ENCODE measurements at places on chromosomes 6 and 20. TPM values are rescaled to one million over a fixed set of nuclear protein-coding genes. Genes with fewer than 3 reads are reported as not detected.
A peak's percentile ranks its signal among the peaks of the same experiment; 100 is the strongest.

Gene SLC32A1
- not detected for total RNA-seq

- H3K27ac ChIP-seq: no peak overlapping the region
- peaks cover 17% of the 10 kb centered on the region for H3K4me1 ChIP-seq
- no peaks in the 10 kb centered on the region for H3K36me3 ChIP-seq
- no peaks in the 10 kb centered on the region for H3K27me3 ChIP-seq
- H3K4me3 ChIP-seq: no peak overlapping the region
These were observed 14.5 kb upstream of the CYP24A1 start for GRCh38 chr20:54188132-54188849.

DNA sequence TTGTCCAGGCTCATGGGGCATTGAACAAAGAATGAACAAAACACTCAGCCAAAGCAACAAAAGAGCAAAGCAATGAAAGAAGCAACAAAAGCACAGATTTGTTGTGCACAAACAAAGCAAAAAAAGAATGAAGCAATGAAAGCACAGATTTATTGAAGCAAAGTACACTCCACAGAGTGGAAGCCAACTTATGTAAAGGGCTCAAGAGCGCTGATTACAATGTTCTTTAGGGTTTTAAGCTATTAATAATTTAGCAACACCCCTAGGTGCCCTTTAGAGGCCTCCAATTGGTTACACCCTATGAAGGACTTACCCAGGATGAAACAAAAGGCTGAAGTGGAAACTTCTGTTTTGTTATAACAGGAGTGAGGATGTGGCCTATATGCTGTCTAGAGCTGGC, 179.2 kb upstream of the PROKR2 start:
- H3K27ac ChIP-seq: no peak overlapping the region
- H3K4me1 ChIP-seq: no peaks in the 10 kb centered on the region
- 0 out of 2 replicates have a peak, but pooled peaks cover 2% of the 10 kb centered on the region for H3K27me3 ChIP-seq
- no peak overlapping the region for H3K4me3 ChIP-seq
- H3K36me3 ChIP-seq: no peaks in the 10 kb centered on the region
- no peak for DNase-seq

DNA sequence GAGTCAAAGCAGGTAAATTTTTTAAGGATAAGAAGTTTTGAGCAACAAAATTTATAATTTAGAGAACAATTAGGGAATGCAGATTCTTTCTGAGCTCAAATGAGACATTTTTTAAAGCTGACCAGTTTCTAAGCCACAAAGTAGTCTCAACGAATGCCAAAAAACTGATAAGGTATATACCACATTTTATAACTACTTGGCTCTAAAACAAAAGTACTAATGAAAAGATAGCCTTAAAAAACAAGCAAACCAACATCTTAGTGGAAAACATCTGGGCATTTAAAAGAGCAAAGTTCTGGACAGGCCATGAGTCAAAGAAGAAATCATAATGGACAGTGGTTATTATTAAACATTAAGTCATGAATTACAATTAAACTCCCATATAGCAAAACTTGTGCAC, 23.2 kb upstream of the RNF146 start:
- no peak for DNase-seq
- no peak overlapping the region for H3K4me3 ChIP-seq
- no peaks in the 10 kb centered on the region for H3K4me1 ChIP-seq
- H3K36me3 ChIP-seq: no peaks in the 10 kb centered on the region

Gene TSPYL4
- 5.4 TPM for total RNA-seq

Gene KCNQ5
- total RNA-seq: not detected

Gene SIRPD
- total RNA-seq: not detected

Gene GCM1
- total RNA-seq: 0.07 TPM

- no peaks in the 10 kb centered on the region for H3K27me3 ChIP-seq
- no peak for DNase-seq
- H3K4me1 ChIP-seq: no peaks in the 10 kb centered on the region
- no peaks in the 10 kb centered on the region for H3K36me3 ChIP-seq
These were observed 57.1 kb downstream of the TCP11 start for GRCh38 chr6:35084041-35084491.

GRCh38 chr20:37096415-37097041, 731 bp upstream of the RBL1 start:
- no peaks in the 10 kb centered on the region for H3K27me3 ChIP-seq
- H3K4me3 ChIP-seq: peak overlapping the region; percentile 74
- no peak for DNase-seq
- peak overlapping the region; percentile 74 for H3K27ac ChIP-seq
- peaks cover 20% of the 10 kb centered on the region for H3K4me1 ChIP-seq

Gene VEGFA
- 112 TPM for total RNA-seq

GRCh38 chr6:135750081-135750480, 101.4 kb upstream of the PDE7B start:
- no peak overlapping the region for H3K4me3 ChIP-seq
- no peaks in the 10 kb centered on the region for H3K4me1 ChIP-seq
- H3K27me3 ChIP-seq: no peaks in the 10 kb centered on the region

Gene MARCKS
- total RNA-seq: 25.7 TPM

DNA sequence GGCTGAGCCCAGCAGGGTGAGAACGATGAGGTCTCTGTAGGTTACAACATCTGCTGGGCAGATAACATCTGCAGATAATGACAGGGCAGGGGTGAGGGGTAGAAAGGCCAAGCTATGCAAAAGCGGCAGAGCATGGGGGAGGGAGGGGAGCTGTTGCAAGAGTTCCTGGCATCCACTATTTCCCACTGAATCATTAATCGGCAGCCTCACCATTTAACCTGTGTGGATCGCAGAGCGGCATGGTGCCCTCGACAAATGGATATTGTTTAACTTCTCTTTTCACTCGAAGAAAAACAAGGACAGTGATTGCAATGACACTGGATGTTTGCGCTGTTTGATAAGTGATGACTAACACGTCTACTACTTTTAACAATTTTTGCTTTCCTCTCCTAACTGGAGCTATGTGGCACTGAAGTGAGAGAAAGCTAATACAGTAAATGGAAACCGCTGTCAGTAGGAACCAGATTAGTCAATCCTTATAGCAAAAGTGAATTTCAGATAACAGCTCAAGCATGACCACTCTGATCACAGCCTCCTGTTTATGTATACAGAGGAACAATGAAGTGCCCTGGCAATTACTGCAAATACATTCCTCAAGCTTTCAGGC, 381.5 kb downstream of the TFAP2A start:
- H3K36me3 ChIP-seq: no peaks in the 10 kb centered on the region
- no peak overlapping the region for H3K27ac ChIP-seq
- no peak overlapping the region for H3K4me3 ChIP-seq
- H3K27me3 ChIP-seq: no peaks in the 10 kb centered on the region

Gene DDX43
- not detected for total RNA-seq

DNA sequence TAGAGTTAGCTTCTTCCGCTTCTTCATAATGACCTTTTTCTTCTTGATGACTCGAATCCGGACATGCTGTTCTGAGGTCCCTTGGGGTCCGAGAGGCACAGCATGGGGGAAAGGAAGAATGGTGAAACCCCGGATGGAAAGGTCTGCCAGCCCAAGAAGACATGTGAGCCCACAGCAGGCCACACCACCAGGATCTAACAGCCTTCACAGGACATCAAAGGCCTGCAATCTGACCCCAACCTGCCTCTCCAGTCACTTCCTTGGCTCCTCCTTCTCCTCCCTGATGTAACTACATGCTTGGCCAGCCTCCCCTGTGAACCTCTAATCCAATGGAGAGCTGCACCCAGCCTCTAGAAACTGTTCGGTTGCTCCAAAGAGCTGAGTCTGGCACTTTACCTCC, 1.6 kb downstream of the CPXM1 start:
- H3K4me1 ChIP-seq: peaks cover 13% of the 10 kb centered on the region
- H3K4me3 ChIP-seq: no peak overlapping the region
- peaks cover 3% of the 10 kb centered on the region for H3K27me3 ChIP-seq
- H3K36me3 ChIP-seq: no peaks in the 10 kb centered on the region

DNA sequence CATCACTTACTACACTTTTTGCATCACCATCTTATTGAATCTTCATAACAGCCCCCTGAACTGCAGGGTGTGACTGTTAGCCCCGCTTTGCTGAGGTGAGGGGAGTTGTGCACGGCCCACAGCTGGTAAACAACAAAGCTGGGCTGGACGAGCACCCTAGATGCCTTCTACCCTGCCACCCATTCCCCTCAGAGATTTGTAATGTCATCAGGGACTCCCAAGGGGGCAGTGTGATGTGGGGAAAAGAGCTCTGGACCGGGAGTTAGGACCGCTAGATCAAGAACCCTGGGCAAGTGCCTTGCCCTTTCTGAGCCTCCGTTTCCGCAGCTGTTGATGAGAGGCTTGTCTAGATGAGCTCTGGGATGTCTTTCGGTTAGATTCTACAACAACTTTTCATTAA, 20.9 kb downstream of the PKIG start:
- H3K27ac ChIP-seq: no peak overlapping the region
- no peaks in the 10 kb centered on the region for H3K4me1 ChIP-seq
- H3K4me3 ChIP-seq: no peak overlapping the region
- no peak for DNase-seq
- H3K36me3 ChIP-seq: no peaks in the 10 kb centered on the region

DNA sequence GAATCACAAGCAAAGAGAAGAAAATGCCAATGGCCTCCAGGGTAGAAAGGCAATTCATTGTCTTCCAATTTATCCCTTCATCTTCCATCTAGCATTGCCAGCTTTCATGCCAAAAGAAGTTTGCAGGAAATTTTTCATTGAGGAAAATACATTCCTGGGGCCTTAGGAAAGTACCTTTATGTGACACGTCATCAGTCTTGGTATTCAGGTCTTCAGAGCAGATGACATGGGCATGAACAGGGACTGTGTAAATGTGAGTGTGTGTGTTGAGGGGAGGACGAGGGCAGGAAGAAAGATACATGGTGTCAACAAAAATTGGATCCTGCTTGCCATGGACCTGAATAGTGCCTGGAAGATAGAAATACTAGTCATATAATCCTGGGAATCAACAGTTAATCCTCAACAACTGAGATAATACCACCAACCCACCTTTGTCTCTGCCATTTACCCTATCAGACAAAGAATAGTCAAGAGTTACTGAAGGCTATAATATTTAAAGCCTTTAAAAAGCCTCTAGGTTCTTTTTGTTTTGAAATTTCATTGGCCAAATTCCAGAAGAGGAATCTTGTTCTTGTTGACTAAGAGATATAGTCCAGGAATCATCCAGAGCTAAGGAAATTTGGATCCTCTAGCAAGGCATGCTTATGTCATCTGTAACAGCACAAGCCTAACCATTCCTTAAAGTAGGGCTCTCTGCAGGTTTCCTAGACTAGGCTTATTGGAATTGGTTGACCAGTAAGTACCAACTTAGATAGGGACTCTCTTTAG, 405.8 kb upstream of the SASH1 start:
- no peaks in the 10 kb centered on the region for H3K4me1 ChIP-seq
- H3K4me3 ChIP-seq: no peak overlapping the region
- no peaks in the 10 kb centered on the region for H3K27me3 ChIP-seq
- no peaks in the 10 kb centered on the region for H3K36me3 ChIP-seq

- H3K27ac ChIP-seq: no peak overlapping the region
- H3K27me3 ChIP-seq: no peaks in the 10 kb centered on the region
- no peaks in the 10 kb centered on the region for H3K36me3 ChIP-seq
- H3K4me3 ChIP-seq: no peak overlapping the region
- no peaks in the 10 kb centered on the region for H3K4me1 ChIP-seq
- DNase-seq: no peak
These were observed 14.2 kb upstream of the TOX2 start for GRCh38 chr20:43900496-43900895.

Gene SIRPB1
- total RNA-seq: 1.9 TPM

Data from HCT116 (cell line).